RWPE2 (cell line): ENCODE measurements at places on chromosomes 4 and X.

GRCh38 chrX:19086102-19086772 is 36.0 kb downstream of the ADGRG2 start:
- DNase-seq, result no peak

DNA sequence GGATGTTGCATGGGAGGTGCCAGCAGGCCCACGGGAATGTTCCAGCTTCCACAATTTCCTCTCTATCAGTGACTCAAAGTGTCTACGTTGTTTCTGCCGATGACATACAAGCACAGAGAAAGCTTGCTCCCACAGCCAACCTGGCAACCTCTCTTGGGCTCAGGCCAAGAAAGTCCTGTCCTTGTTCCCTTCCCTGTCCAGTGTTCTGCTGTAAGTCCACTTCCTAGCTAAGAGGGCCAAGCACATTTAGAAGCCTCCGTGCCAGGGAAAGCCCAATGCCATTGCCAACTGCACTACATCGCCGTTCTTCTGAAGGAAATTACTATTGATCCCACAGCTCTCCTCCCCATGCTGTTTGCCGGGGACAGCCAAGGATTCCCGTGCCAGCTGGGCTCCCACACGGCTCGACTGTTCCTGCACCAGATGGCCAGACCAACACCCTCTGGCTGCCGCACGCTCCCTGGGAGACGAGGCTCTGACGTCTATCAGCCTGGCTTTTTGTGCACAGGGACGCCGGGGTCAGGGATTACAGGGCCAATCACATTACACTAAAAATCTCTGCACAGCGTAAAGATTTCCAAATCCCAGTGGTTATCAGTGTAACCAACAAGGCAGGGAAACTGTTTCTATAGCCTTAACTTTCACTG is 284.0 kb downstream of the BCOR start:
- no peak for DNase-seq

- DNase-seq, result no peak
Measured at GRCh38 chr4:157357887-157358286, 137.4 kb downstream of the GRIA2 start.

DNA sequence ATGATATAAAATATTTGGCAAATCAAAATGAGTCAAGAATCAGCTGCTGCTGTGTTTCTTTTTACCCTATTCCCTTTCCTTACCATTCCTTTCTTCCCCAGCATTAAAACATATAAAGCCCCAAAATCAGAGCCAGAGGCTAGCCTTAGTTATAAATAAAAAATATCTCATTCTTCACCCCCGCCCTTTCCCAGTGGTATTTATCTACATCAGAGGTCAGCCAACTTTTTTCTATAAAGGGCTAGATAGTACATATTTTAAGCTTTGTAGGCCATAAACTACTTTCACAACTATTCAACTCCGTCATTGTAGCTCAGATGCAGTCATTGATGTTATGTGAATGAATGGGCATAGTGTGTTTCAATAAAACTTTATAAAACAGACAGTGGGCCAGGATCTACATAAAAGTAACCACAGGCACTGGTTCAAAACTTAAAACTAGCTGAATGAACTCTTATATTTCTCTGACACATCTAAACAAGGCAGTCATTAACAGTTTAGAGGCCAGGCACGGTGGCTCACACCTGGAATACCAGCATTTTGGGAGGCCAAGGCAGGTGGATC is 30.5 kb upstream of the TCEANC start:
- no peak for DNase-seq

- DNase-seq, result peak; percentile 80
Measured at GRCh38 chr4:169314906-169315305, 44.1 kb upstream of the SH3RF1 start.

GRCh38 chrX:13464599-13465275 is 104.7 kb upstream of the EGFL6 start:
- no peak for DNase-seq

DNA sequence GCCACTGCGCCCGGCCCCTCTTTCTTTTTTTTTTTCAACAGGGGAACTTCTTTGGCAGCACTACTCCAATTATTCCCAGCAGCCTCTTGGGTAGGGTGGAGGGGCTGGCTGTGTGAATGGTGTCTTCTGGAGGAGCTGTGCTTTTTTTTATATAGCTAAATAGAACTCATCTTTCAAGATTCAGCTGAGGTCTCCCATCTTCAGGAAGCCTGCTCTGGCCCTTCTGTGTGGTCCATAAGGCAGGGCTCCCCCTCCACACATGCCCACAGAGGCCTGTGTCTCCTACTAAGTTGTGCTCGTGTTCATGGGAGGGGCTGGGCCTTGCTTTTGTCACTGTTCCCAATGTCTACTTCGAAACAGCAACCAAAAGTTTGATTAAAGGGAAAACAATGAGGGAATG is 116.8 kb downstream of the AFAP1 start:
- no peak for DNase-seq

DNA sequence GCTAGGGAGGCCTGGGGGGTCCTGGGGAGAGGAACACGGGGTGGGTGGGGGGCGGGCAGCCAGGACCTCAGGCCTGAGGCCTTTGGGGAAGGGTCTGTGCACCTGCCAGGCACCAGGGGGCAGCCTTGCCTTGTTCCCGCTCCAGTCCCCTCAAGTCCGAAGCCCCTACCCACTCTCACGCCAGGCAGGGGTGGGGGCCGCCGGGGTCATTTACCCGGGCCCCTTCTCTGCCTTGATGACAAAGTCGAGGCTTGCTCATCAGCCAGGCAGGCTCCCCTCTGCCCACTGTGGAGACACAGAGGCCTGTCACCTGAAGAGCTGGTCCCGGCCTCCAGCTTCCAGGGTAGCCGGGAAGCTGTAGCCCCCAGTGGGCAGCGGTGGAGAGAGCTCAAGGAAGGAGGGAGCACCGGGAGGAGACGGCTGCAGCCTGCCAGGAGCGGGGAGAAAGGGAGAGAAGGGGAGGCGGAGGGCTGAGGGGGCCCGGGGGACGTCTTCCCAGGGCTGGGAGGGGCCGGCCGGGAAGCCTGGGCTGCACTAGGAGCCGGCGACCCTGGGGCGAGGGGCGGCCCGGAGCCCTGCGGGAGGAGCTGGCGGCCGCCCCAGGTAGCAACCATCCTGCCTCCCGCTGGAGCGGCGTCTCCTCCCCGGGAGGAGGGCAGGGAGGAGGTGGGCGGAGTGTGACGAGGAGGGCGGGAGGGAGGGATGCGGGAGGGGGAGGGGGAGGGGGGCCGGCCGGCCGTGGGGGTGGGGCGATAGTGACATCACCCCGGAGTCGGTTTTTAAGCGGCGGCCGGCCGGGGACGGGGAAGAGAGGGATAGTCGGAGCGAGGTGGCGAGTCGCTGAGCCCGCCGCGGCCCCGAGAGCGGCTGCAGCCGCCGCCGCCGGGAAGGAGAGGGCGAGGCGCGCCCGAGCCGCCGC is at the start of gene SLC6A8:
TSS of gene SLC6A8 (plus strand) at position 806 of the 919 bp plus-strand sequence. CDS start 649 bp downstream, outside the sequence.
- DNase-seq, result no peak

GRCh38 chr4:107187091-107187490 is 151.0 kb upstream of the DKK2 start:
- no peak for DNase-seq

DNA sequence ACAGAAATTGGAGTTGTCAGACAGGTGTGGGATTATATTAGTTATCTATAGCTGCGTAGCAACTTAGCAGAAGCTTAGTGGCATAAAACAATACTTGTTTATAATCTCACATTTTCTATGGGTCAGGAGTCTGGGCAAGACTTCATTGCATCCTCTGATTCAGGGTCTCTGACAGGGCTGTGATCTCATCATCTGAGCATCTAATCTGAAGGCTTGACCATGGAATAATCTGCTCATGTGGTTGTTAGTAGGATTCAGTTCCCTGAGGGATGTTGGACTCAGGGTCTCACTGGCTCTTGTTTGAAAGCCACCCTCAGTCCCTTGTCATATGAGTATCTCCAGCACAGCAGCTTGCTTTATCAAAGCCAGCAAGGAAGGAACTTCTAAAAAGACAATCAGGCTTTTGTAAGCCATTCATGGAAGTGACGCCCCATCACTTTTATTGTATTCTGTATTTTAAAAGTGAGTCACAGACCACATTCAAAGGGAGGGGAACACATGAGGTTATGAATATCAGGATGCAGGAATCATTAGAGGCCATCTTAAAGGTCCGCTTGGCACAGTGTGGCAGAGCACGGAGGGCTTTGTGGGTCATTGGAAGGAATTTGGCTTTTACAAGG is 37.2 kb upstream of the FAM9B start:
- no peak for DNase-seq

DNA sequence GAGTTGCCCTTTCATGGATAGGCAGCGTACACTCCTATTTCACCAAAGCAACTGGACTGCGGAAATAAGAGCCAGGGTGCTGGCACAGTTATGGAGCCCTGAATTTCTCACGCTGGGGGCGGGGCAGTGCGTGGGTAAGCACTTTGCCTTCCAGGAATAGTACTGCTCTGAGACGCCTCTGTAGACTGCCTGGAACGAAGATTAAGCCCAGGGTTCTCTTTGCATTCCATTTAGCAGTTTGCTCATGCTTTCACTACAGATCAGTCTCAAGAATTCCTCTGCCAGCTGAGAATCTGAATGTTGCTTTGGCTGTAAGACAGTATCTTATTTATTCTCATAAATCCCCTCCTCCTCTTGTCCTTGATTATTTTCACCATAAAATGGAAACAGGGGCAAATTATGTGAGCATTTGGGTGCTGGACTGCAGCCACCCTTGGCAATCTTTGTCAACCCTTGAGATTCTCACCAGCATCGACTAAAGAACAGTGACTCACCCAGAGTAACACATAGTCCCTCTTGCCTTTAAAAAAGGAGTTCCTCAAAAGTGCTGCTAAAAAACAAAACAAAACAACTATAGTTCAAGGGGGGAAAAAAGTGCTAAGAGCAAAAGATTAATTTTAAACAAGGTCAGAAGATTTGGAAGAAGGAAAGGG is 88.9 kb upstream of the CITED1 start:
- DNase-seq, result no peak

DNA sequence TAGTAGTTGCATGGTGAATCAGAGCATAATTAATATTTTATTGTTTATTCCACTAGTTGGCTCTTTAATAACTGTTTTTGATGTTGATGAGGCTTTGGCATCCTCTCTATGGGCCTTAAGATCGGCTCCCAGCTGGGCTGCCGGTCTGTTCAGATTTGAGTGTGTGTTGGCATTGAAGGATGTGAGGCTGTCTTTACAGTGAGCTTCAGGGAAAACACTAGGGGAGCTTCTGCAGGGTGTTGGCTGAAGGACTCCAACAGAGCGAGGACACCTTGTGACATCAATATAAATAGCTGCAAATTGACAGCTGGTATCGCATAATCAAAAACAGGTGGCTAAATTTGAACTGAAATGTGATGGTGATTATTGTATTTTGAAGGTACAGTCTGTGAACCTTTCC is 322.0 kb downstream of the FSTL5 start:
- no peak for DNase-seq
